CD4-positive, alpha-beta T cell treated with Interleukin-1 beta for 1 hour (primary cell): ENCODE measurements at places on chromosomes 4 and X.

- DNase-seq = no peak
Measured at GRCh38 chrX:124931241-124931640, 388.4 kb upstream of the TEX13C start.

GRCh38 chr4:10731162-10731561, 46.6 kb upstream of the CLNK start:
- no peak for DNase-seq

GRCh38 chrX:76919761-76920160, 492.3 kb downstream of the MAGEE1 start:
- no peak for DNase-seq

DNA sequence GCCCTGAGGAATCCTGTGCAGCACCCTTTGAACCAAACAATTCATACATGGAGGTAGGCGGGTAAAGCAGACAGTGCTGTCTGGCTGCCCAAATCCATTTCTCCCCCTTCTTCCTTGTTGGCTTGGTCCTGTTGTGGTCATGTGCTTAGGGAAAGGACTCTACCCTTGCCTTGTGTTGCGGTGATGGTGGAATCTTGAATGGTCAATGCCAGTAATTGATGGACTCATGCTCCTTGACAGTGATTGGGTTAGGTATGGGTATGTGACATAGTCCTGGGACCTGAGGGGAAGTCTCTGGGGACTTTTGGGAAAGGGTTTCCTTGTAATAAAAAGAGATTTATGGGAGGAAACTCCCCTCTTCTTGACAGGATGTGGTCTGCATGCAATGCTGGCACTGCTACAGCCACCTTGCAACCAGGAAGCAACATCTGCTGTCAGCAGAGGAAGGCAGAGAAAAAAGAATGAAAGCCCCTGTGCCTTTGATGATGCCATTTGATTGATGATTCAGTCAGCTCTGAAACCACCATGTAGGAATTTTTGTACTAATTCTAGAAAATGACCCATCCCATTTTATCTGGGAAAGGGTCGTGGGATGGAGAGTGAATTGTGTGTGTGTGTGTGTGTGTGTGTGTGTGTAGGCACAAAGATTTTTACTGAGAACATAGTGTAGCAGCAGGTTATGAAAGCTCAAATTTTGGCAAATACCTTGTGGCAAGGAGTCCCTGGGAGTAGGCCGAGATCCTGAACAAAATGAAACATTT, 30.0 kb upstream of the HUWE1 start:
- peak; percentile 70 for DNase-seq

- DNase-seq = no peak
Measured at GRCh38 chr4:185023471-185023870, 5.2 kb downstream of the HELT start.

DNA sequence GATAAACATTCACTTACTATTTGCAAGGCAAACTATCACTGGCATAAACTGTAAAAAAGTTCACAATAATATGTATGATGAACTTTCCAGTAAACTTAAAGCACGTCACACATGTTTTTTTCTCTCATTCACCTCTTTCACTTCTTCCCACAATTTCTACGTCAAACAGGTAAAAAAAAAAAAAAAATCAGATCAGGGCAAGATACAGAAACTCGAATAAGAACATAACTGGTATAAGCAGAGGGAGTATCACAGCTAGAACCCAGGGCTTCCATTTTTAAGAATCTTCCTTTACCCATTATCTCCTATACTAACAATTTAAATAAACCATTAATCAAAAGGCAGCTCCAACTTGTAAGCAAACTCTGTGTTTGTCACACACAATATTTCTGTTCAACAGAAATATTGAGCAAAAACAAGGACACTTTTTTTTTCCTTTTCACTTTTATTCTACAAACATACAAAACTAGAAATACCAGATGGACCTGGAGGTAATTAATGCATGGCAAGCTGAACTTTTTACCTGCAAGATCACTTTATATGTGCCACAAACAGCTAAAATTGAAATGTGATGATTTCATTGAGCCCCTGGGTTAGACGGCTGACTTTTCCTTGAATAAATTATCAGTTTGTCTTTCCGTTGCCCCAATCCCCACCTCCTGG, 47.5 kb upstream of the NSUN7 start:
- DNase-seq = no peak

DNA sequence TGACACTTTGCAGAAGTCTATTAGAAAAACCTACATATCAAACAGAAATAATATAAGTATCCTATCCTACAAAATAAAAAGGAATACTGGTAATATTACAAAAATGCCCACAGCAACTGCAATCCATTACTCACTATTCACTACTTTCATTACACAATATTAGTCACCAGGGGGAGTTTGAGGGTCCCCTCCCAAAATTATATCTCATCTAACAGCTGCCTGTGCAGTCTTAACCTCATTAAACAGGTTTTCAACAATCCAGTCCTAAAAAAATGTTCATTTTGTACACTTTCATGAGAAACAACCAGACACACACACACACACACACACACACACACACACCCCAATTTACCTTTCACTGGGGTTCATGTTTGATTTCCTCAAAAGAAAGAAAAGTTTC, 2.9 kb downstream of the CLOCK start:
- DNase-seq = no peak

DNA sequence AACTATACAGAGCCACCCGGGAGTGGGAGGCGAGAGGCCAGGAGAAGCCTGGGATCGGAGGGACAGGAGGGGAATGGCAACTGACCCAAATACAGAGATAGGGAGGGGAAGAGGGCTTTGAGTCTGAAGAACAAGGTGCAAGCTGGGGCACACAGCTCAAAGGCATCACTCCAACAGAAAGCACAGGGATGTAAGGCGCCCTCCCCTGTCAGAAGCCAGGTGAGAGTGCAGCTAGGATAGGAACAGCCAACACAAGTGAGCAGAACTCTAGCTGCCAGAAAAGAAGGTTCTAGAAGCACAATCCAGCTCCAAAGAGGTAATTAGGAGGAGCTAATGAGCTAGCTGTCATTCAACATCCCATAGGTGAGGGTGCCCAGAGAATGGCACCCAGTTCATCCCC, 232.2 kb downstream of the DHX15 start:
- no peak for DNase-seq

DNA sequence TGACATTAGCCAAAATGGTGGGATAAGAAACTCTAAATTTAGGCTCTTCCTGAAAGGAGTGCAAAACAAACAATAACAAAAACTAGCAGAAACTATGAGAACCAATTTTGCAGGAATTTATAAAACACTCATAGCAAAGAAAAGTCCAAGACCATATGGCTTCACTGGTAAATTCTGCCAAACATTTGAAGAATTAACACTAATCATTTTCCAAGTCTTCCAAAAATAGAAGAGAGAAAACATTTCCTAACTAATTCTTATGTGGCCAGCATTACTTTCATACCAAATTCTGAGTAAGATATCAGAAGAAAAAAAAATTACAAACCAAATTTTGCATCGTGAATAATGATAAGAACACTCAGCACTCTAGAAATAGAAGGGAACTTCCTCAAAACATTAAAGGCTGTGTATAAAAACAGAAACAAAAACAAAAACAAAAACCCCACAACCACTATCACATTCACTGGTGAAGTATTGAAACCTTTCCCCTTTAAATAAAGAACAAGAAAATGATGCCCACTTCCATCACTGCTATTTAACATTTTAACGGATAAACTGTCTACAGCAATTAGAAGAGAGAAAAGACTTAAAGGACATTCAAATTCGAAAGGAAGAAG, 524.3 kb upstream of the GALNTL6 start:
- no peak for DNase-seq

- no peak for DNase-seq
Measured at GRCh38 chr4:166318810-166319525, 445.9 kb downstream of the TLL1 start.
